ENCODE measurements at places on chromosomes 6 and 20. TPM values are rescaled to one million over a fixed set of nuclear protein-coding genes. Genes with fewer than 3 reads are reported as not detected.
A peak's percentile ranks its signal among the peaks of the same experiment; 100 is the strongest.

The ELOVL4 gene
- total RNA-seq, result not detected

GRCh38 chr6:108584323-108584722 lies 23.6 kb downstream of the FOXO3 start:
- no peak for DNase-seq

- peak; percentile 52 for DNase-seq
Observed at GRCh38 chr20:23048283-23049200, 930 bp downstream of the THBD start.

DNA sequence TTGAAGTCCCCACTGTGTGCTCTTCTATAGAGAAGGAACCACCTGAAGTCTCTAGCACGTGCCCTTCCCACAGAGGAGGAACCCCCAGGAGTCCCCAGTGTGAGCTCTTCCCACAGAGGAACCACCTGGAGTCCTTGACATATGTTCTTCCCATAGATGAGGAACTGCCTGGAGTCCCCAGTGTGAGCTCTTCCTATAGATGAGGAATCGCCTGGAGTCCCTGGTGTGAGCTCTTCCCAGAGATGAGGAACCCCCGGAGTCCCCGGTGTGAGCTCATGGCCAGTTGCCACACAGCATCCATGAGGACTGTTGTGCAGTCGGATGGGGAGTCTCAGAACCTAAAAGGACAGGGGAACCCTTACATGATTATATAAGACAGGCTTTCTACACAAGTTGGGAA lies 158.1 kb upstream of the THBS2 start:
- DNase-seq, result no peak

GRCh38 chr20:57445298-57445697 lies 54.1 kb downstream of the RBM38 start:
- no peak for DNase-seq

GRCh38 chr6:21967056-21967974 lies 329.5 kb downstream of the PRL start:
- no peak for DNase-seq

GRCh38 chr6:20907486-20908071 lies 373.3 kb downstream of the CDKAL1 start:
- no peak for DNase-seq

DNA sequence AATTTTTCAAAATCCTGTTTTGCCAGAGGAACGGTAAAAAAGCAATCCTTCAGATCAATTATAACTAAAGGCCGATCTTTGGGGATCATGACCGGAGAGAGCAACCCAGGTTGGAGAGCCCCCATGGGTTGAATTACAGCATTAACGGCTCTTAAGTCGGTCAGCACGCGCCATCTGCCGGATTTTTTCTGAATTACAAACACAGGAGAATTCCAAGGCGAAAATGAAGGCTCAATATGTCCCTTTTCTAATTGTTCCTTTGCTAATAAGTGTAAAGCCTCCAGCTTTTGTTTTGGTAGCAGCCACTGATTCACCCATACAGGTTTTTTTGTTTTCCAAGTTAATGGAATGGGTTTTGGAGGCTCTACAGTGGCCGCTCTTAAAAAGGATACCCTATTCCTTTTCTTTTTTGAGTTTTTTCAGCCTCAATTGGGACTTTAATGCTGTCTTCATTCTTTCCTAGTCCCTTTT lies 16.9 kb upstream of the PTCRA start:
- peak; percentile 59 for DNase-seq

The OXT gene
- not detected for total RNA-seq
